Body of pancreas (tissue), 4 donors: ENCODE measurements at places on chromosomes 7 and 10.

DNA sequence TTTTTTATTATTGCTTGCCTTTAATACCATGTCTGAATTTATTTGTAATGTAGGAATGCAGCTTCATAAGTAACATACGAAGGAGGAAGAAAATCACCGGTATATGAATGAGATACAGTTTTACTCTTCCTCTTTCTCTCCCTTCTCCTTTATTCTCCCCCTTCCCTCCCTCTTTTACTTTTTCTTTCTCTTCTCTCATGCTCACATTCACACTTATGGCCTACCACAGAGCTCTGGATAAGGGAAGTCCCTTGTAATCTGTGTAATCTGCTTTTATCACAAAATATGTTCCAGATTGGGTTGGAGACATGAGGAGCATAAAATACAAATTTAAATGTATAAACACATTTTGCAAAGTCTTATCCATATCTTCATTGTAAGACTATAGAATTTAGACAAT is 59.4 kb downstream of the MDFIC start:
- no peaks in the 10 kb centered on the region for H3K27me3 ChIP-seq
- H3K36me3 ChIP-seq: no peaks in the 10 kb centered on the region
- H3K4me1 ChIP-seq: peaks cover 8% of the 10 kb centered on the region
- DNase-seq: no peak

DNA sequence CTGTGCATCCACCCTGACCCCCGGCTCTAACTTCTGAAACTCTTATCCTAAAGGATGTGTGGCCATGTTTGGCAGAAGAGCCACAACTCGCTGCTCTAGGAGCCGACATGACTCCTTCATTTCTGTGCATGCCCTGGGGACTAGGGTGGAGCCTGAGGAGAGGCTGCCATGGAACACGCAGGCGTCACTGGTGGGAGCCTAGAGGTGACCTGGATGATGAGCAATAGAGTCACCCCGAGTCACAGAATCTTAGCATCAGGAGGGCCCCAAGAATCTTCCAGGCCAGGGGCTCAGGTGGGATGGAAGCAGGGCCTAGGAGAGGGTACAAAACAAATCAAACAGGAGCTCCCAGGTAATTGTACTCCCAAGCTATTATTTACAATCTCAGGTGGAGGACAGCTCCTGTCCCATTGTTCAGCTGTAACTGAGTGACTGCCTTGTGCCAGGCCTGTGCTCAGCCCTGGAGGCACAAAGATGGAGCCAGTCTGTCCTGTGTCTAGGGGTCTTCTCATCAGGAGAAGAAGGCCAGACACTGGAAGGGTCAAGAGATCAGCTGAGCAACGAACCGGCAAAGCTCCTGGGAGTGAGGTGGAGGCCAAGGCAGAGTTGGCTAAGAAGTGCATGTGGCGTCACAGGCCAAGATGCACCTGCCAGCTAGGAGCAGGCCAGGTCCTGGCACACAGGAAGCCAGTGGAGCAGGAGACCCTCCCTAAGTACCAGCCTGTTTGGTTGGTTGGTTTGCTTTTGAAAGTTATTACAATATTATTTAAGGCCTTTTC is 5.8 kb upstream of the ZNF22 start:
- no peak overlapping the region for H3K4me3 ChIP-seq
- peak overlapping the region; percentile 83 for H3K27ac ChIP-seq
- peak; percentile 66 for DNase-seq
- H3K4me1 ChIP-seq: peaks cover 90% of the 10 kb centered on the region

- no peaks in the 10 kb centered on the region for H3K27me3 ChIP-seq
- H3K4me1 ChIP-seq: peaks cover 41% of the 10 kb centered on the region
- no peak for DNase-seq
- H3K4me3 ChIP-seq: peak overlapping the region; percentile 69
- H3K36me3 ChIP-seq: peaks cover 8% of the 10 kb centered on the region
Observed at GRCh38 chr7:100867776-100868485, 744 bp downstream of the TRIP6 start.

GRCh38 chr7:37429435-37429791 is 19.3 kb downstream of the ELMO1 start:
- DNase-seq: no peak
- H3K27ac ChIP-seq: no peak overlapping the region
- H3K4me1 ChIP-seq: no peaks in the 10 kb centered on the region
- H3K4me3 ChIP-seq: no peak overlapping the region
- no peaks in the 10 kb centered on the region for H3K36me3 ChIP-seq

- peak; percentile 37 for DNase-seq
- H3K4me3 ChIP-seq: no peak overlapping the region
- H3K4me1 ChIP-seq: peaks cover 12% of the 10 kb centered on the region
- H3K36me3 ChIP-seq: no peaks in the 10 kb centered on the region
- H3K27me3 ChIP-seq: no peaks in the 10 kb centered on the region
- no peak overlapping the region for H3K27ac ChIP-seq
Observed at GRCh38 chr7:18499407-18500177, 4.0 kb downstream of the HDAC9 start.

DNA sequence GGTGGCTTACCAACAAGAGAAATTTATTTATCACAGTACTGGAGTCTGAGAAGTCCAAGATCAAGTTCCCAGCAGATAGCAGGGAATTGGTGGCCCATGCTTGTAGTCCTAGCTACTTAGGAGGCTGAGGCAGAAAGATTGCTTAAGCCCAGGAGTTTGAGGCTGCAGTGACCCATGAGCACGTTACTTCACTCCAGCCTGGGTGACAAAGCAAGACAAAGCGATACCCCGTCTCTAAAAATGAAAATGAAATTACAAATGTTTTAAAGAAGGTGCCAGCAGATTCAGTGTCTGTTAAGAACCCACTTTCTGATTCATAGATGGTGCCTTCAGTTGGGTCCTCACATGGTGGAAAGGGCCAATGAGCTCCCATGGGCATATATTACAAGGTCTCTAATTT is 20.6 kb upstream of the ARHGAP12 start:
- no peak overlapping the region for H3K27ac ChIP-seq
- H3K36me3 ChIP-seq: no peaks in the 10 kb centered on the region
- H3K4me3 ChIP-seq: no peak overlapping the region
- no peak for DNase-seq
- H3K27me3 ChIP-seq: no peaks in the 10 kb centered on the region
- H3K4me1 ChIP-seq: peaks cover 23% of the 10 kb centered on the region

DNA sequence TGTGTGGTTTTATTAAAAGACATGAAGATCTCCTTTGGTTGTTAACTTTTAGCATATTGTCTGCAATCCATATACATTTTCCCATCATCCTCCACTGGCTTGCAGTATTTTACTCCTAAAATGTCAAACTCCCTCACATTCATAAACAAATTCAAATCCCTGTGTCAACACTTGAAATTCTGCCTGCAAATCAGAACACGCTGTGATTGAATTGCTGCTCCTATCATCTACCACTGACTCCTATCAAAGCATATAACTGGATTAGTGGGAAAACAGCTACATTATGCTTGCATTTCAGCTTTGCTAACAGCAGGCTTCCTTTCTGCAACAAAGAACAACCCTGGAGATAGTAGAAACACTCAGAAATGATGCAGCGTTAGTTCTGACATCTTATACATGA is 281.8 kb upstream of the HGF start:
- no peak for DNase-seq
- no peak overlapping the region for H3K27ac ChIP-seq
- no peaks in the 10 kb centered on the region for H3K27me3 ChIP-seq
- H3K36me3 ChIP-seq: no peaks in the 10 kb centered on the region
- no peaks in the 10 kb centered on the region for H3K4me1 ChIP-seq

- no peaks in the 10 kb centered on the region for H3K27me3 ChIP-seq
- no peak overlapping the region for H3K27ac ChIP-seq
- no peaks in the 10 kb centered on the region for H3K4me1 ChIP-seq
- H3K36me3 ChIP-seq: no peaks in the 10 kb centered on the region
- no peak overlapping the region for H3K4me3 ChIP-seq
Observed at GRCh38 chr10:124131172-124131571, 37.8 kb upstream of the CHST15 start.

DNA sequence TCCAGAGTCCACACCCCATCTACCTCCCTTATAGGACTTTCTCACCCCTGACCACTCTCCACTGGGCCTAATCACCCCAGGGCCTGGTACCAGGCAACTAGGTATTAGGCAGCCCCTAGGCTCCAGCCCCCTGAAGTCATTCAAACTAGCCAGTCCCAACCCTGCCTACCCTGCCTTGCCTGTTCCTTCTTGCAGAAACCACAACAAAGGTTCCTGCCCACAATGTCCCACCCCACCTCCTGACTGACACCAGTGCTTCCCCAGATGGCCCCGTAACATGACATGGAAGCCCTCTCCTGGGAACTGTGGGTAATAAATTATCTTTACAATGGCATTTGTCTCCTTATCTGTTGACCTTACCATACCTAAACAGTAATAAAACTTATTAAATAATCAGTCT is 100.6 kb upstream of the PDE1C start:
- H3K27me3 ChIP-seq: no peaks in the 10 kb centered on the region
- no peak overlapping the region for H3K4me3 ChIP-seq
- no peaks in the 10 kb centered on the region for H3K4me1 ChIP-seq

DNA sequence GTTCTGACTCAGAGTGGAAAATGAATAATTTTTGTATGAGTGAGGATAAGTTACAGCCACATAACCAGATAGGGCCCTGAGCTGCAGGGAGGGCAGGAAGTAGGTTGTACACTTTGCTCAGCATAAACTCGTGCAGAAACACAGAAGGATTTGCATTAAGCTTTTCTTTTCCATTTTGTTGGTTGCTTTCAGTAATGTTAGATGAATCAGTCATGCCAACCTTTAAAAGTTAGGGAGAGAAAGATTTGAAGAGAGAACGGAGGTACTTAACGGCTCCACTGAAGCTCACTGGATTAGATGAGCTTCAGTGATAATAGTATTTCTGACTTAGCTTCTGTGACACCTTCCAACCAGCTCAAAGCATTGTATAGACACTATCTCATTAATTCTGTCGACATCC is 348.1 kb downstream of the GATA3 start:
- no peak overlapping the region for H3K4me3 ChIP-seq
- H3K27ac ChIP-seq: no peak overlapping the region
- DNase-seq: no peak
- H3K36me3 ChIP-seq: no peaks in the 10 kb centered on the region
- no peaks in the 10 kb centered on the region for H3K4me1 ChIP-seq

DNA sequence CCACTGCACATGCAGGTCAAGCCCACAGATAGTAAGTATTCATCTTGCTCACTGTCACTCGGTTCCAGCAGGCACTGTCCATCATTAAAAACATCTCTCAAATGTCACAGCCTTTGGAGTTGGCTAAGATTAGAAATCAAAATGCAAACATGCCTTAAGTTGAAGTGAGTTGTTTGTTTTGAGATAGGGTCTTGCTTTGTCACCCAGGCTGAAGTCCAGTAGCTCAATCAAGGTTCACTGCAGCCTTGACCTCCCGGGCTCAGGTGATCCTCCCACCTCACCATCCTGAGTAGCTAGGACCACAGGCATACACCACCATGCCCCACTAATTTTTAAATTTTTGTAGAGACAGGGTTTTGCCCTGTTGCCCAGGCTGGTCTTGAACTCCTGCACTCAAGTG is 98.1 kb downstream of the EBF3 start:
- H3K36me3 ChIP-seq: no peaks in the 10 kb centered on the region
- DNase-seq: no peak
- no peaks in the 10 kb centered on the region for H3K27me3 ChIP-seq
- no peak overlapping the region for H3K27ac ChIP-seq

GRCh38 chr7:99112097-99112496 is 31.8 kb downstream of the SMURF1 start:
- H3K27me3 ChIP-seq: no peaks in the 10 kb centered on the region
- DNase-seq: no peak
- peaks cover 36% of the 10 kb centered on the region for H3K4me1 ChIP-seq
- no peak overlapping the region for H3K27ac ChIP-seq
- H3K36me3 ChIP-seq: no peaks in the 10 kb centered on the region
- no peak overlapping the region for H3K4me3 ChIP-seq

GRCh38 chr10:133245439-133246235 is 8.0 kb downstream of the VENTX start:
- peaks cover 4% of the 10 kb centered on the region for H3K4me1 ChIP-seq
- H3K27ac ChIP-seq: no peak overlapping the region
- no peaks in the 10 kb centered on the region for H3K27me3 ChIP-seq
- no peak for DNase-seq
- H3K36me3 ChIP-seq: no peaks in the 10 kb centered on the region

- no peak overlapping the region for H3K27ac ChIP-seq
- H3K4me3 ChIP-seq: no peak overlapping the region
- H3K36me3 ChIP-seq: no peaks in the 10 kb centered on the region
- H3K4me1 ChIP-seq: no peaks in the 10 kb centered on the region
Observed at GRCh38 chr10:100019787-100020141, 10.0 kb upstream of the DNMBP start.

DNA sequence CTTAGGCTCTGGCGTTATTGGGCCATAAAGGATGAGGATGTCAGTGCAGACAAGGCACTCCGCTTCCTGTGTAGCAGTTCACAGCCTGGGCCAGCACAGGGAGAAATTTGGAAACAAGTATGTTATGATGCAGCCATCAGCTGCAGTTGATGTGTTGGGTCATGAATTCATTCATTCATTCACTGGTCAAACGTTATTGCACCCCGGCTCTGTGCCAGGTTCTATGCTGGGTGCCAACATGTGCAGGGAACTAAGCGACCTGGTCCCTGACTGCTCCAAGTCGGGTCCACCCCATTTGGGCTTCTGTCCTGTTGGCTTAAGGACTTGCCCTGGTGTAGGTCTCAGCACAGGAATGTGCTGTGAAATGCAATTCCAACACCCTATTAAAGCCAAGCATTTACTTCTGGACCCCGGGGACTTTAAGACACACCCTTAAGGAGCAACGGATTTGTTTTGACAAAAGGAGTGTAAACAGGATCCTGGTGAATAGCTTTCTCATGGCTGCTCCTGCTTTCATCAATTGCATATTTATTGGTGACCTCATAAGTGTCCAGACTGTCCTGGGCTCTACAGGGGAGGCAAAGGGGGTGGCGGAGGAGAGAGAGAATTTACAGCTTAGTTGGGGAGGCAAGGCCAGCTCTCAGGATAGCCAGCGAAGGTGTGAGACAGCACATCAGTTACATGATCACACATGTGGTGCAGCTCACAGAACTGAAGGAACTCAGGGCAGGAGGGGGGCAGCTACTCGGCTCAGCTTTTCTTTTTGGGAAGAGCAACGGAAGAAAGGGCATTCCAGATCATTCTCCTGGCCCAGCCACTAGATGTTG is 158.6 kb downstream of the GRK5 start:
- no peak overlapping the region for H3K27ac ChIP-seq
- H3K4me3 ChIP-seq: no peak overlapping the region
- H3K27me3 ChIP-seq: no peaks in the 10 kb centered on the region
- H3K4me1 ChIP-seq: peaks cover 48% of the 10 kb centered on the region
- no peak for DNase-seq

- H3K36me3 ChIP-seq: no peaks in the 10 kb centered on the region
- no peak for DNase-seq
- no peaks in the 10 kb centered on the region for H3K4me1 ChIP-seq
- H3K4me3 ChIP-seq: no peak overlapping the region
- no peaks in the 10 kb centered on the region for H3K27me3 ChIP-seq
- no peak overlapping the region for H3K27ac ChIP-seq
Observed at GRCh38 chr10:124963866-124964720, 22.2 kb downstream of the ZRANB1 start.

DNA sequence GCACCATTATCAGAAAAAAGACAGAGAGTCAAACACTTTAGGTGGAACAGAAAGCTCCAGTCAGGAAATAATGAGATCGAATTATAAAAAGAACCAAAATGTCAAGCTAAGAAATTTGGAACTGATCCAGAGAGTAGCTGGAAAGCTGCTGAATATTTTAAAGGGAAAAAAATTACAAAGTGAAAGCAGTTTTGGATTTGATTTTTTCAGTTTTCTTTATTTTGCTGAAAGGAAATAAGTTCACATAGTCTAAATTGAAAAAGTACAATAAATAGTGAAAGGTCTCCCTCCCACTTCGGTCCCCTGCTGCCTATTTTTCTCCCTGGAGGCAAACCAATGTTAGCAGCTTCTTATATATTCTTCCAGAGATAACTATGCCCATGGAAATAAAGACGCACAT is 11.3 kb upstream of the TOMM7 start:
- peak overlapping the region; percentile 77 for H3K27ac ChIP-seq
- no peak for DNase-seq
- no peaks in the 10 kb centered on the region for H3K27me3 ChIP-seq
